HTR-8/SVneo (cell line): ENCODE measurements at places on chromosomes 7 and 10.

DNA sequence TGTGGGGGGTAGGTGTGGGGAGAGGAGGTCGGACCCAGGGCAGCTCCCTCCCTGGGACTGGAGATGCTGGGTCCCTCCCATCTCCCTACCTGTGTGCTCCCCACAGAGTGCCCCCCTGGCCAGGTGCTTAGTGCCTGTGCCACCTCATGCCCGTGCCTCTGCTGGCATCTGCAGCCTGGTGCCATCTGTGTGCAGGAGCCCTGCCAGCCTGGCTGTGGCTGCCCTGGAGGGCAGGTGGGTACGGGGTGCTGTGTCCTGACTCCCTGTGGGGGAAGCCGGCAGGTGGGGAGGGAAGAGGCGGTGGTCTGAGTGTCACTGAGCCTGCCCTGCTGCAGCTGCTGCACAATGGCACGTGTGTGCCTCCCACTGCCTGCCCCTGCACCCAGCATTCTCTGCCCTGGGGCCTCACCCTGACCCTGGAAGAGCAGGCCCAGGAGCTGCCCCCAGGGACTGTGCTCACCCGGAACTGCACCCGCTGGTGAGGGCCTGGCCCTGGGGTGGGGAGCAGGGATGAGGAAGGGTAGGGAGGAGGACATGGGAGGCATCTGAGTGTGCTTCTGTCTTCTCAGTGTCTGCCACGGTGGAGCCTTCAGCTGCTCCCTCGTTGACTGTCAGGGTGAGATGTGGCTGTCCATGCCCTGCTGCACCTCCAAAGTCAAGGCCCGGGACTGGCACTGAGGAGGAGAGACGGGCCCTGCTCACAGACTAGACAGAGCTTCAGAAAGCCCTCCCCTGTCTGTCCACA lies 11.7 kb upstream of the ZNF862 start:
- no peak for DNase-seq

- no peak for DNase-seq
Measured at GRCh38 chr10:67127441-67127840, 201.6 kb downstream of the LRRTM3 start.

DNA sequence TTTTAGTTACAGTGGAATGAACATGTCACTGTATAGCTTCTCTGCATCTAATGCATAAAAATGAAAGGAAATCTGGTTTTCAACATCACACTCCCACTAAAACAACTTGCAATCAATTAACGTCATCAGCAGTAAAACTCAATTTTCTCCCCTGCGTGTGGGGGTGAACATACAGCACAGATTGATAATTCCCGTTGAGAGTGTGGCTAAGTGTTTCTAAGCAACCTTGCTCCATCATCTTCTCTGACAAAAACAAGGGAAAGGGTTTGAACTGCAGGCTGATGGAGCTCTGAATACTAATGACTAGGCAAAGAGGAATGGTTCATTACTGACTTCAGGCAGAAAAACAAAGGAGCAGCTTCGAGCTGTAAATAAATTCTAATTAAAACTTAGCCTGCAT lies 238.3 kb downstream of the PARD3 start:
- no peak for DNase-seq

DNA sequence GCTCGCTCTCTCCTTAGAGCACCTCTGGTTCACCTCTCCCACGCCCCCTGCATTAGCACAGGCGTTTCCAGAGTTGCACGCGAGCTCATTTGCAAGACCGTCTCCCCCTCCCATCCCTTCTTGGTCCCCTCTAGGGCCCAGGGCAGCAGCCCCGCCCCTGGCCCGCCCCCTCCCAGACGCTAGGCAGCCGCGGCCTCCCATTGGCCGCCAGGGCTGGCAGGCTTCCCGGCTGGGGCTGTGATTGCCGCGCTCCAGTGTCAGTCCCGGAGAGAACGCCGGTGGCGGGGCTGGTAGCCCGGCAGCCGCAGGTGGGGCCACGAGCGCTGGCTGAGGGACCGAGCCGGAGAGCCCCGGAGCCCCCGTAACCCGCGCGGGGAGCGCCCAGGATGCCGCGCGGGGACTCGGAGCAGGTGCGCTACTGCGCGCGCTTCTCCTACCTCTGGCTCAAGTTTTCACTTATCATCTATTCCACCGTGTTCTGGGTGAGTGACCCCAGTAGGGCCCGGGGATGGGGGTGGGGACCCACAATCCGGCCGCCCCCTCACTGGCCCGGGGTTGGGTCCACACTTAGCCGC lies at the start of gene TSPAN15:
Gene TSPAN15, plus strand, starts transcription at position 257 of the 575 bp plus-strand sequence. Its CDS starts 130 bp downstream, at position 387.
- peak; percentile 88 for DNase-seq

- no peak for DNase-seq
Measured at GRCh38 chr7:128420773-128421172, 11.0 kb upstream of the IMPDH1 start.

DNA sequence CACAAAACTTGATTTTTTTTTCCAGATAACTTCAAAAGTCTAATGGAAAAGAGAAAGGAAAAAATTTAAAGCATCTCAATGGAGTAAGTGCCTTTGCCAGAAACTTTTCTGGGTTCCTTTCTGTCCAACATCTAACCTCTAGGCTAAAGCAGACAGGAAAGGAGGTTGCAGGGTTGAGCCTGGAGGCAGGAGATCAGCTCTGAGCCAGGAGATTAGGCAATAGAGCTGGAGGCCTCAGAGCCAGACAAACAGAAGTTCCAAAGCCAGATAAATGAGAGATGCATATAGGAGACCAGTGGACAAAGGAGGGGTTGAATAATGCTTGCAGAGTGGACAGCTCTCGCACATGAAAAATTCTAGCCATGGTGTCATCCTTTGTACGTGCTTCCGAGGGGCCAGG lies 42.9 kb downstream of the CHN2 start:
- DNase-seq = no peak

GRCh38 chr7:22809902-22810642 lies 12.6 kb downstream of the TOMM7 start:
- DNase-seq = no peak

DNA sequence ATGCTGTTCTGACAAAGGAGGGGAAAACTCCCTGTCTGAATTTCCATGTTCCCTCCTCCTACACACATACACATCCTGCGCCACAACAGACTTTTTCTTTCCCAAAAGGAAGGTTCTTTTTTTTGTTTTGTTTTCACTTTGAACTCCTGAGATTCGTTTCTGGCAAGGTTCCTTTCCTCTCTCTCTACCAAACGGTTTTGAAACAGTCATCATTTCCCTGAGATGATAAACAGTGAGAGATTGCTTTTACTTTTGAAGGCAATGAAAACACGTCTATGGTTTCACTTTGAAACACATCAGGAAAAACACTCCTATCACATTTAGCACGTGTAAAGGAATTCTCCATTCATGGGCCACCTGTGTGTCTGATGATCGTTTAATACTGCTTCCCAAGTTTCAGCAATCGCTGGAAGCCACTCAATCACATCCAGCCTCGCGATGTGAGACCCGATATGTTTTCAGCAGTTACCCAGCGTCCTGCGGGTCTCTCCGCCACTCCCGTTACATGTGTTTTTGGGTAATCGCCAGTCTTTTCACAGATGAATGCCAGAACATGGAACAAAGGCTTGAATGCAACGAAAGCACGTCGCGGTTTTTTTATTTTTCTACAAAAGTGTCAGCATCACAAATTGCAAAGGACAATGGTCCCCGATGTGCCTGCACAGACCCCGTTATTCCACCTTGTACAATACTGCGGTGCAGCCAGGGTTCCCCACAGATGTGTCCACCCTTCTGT lies 62.8 kb upstream of the CUX1 start:
- no peak for DNase-seq

DNA sequence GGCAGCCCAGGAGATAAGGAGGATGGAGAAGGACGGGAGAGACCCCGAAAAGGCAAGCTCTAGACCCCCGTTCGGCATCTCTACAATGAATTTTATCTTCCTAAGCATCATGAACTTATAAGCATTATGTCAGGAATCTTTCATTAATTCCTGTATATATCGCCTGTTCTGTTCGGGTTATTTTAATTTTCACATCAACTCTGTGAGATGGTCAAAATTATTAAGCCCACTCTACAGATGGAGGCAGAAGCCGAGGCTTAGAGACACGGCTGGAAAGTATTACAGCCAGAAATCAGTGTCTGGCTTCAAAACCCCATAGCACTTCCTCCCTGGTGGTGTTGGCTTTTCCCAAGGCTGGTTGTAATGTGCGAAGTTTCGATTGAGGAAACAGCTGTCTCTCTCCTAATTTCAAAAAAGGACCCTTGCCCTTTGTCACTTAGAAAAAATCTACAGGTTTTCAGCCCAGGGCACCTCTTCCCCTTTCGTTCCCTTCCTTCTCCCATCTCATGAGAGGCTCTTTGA lies 1.5 kb upstream of the GRM8 start:
- DNase-seq = no peak

- DNase-seq = no peak
Measured at GRCh38 chr7:132755538-132756483, 179.5 kb upstream of the PLXNA4 start.

DNA sequence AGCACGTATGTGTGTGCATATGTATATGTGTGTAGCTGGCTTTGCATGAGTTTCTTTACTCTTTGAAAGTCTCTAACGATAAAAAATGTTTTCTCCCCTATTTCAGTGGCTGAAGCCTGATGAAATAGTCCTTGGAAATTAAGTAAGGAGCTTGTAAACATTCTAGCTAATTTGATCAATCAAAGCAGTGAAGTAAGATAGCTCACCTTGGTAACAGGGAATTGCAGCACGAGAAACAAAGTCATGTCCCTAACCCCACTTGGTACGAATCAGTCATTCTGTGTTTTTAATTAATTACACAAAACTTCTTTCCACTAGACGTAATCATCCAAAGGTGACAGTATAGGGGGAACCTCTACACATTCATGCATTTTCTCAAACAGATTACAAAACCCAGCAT lies 41.5 kb downstream of the GPR37 start:
- no peak for DNase-seq

- no peak for DNase-seq
Measured at GRCh38 chr10:52210161-52210560, 103.9 kb upstream of the DKK1 start.

DNA sequence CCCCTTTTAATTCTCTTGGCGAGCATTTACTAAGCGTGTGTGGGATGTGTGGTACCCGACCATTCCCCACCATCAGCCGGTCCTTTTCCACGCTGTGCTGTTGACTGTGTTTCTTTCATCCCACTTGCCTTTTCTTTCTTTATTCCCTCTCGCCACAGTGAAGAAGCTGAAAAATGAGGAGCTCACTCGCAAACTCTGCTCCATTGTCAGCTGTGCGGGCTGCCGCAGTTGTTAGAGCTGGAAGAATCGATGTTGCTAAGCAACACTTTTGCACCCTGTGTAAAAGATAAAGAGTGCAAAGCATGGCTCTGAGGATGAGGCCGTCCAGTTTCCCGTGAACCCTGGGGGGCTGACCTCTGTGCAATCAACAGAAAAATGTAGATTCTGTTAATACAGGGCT lies 203.1 kb upstream of the NEBL start:
- no peak for DNase-seq

- DNase-seq = no peak
Measured at GRCh38 chr7:115040495-115040894, 118.6 kb downstream of the MDFIC start.

GRCh38 chr10:94042001-94042833 lies 48.5 kb downstream of the PLCE1 start:
- peak; percentile 51 for DNase-seq
